Natural killer cell treated with Interleukin-12 subunit alpha and Interleukin-12 subunit beta and Interleukin-15 and Interleukin-18, amount 100 ng/mL, for 72 hours (primary cell): ENCODE measurements at places on chromosomes 3 and 15.

GRCh38 chr15:27833178-27833577 lies 265.9 kb downstream of the OCA2 start:
- no peaks in the 10 kb centered on the region for H3K36me3 ChIP-seq
- no peak overlapping the region for H3K27ac ChIP-seq
- no peaks in the 10 kb centered on the region for H3K4me1 ChIP-seq
- no peak overlapping the region for H3K4me3 ChIP-seq
- DNase-seq, result no peak
- peaks cover 8% of the 10 kb centered on the region for H3K27me3 ChIP-seq

DNA sequence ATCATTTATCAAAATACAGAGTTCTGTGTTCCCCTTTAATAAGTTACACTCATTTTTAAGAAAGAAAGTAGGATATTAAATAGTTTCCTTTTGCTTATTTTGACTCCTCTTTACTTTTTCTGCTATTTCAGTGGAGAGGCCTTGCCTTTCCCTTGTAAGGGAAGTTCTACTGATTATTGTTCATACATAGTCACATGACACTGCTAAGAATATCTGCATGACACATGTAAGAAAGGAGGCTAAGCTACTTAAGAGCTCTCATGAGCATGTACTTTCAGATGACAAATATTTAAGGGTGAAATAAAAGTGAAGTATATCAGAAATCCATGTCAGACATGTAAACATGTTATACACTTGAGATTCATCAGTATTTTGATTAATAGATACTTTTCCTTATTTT lies 39.0 kb downstream of the MYRIP start:
- peaks cover 3% of the 10 kb centered on the region for H3K27me3 ChIP-seq
- no peaks in the 10 kb centered on the region for H3K4me1 ChIP-seq
- no peak overlapping the region for H3K4me3 ChIP-seq
- H3K27ac ChIP-seq, result no peak overlapping the region
- DNase-seq, result no peak

GRCh38 chr3:189799366-189799765 lies 168.2 kb downstream of the TP63 start:
- no peaks in the 10 kb centered on the region for H3K4me1 ChIP-seq
- no peak for DNase-seq
- peaks cover under 1% of the 10 kb centered on the region for H3K27me3 ChIP-seq
- no peaks in the 10 kb centered on the region for H3K36me3 ChIP-seq
- no peak overlapping the region for H3K27ac ChIP-seq

- no peaks in the 10 kb centered on the region for H3K27me3 ChIP-seq
- no peaks in the 10 kb centered on the region for H3K4me1 ChIP-seq
- DNase-seq, result no peak
- H3K4me3 ChIP-seq, result no peak overlapping the region
- no peak overlapping the region for H3K27ac ChIP-seq
- no peaks in the 10 kb centered on the region for H3K36me3 ChIP-seq
Measured at GRCh38 chr3:55607844-55608243, 120.7 kb upstream of the WNT5A start.

DNA sequence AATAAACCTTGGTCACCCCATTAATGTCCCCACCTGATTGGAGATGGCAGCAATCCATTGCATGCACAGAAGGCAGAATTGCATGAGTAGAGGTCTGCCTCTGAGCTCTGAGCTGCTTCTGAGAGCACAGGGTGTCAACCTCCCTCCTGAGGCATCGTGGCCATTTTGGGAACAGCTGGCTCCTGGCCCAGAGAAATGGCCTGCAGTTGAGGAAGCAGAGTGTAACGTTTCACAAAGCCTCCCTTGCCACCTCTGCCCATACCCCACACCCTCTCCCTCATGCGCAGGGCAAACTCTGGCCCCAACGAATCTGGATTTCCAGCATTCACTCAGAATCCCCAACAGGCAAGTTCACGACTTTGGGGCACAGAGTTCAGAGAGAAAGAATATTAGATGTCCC lies 198.9 kb downstream of the ADAMTS9 start:
- no peak for DNase-seq
- H3K27me3 ChIP-seq, result peaks cover 26% of the 10 kb centered on the region
- H3K4me3 ChIP-seq, result no peak overlapping the region
- H3K36me3 ChIP-seq, result no peaks in the 10 kb centered on the region

DNA sequence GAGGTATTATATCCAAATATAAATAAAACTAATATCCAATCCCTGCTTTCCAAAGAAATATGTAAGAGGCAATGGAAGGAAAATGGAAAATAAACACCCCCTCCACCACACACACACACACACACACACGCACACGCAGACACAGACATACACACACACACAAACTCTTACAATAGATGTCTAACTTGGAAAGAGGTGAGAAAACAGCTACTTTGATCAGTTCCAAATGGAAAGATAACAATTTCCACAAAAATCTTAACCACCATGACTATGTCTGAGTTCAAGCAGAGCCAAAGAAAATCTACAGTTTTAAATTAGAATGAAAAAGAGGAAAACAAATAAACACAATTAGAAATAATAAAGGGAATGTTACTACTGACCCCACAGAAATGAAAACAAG lies 285.3 kb upstream of the TGFBR2 start:
- H3K36me3 ChIP-seq, result peaks cover 19% of the 10 kb centered on the region
- H3K4me3 ChIP-seq, result no peak overlapping the region
- H3K27ac ChIP-seq, result no peak overlapping the region
- no peak for DNase-seq
- H3K27me3 ChIP-seq, result peaks cover 5% of the 10 kb centered on the region

DNA sequence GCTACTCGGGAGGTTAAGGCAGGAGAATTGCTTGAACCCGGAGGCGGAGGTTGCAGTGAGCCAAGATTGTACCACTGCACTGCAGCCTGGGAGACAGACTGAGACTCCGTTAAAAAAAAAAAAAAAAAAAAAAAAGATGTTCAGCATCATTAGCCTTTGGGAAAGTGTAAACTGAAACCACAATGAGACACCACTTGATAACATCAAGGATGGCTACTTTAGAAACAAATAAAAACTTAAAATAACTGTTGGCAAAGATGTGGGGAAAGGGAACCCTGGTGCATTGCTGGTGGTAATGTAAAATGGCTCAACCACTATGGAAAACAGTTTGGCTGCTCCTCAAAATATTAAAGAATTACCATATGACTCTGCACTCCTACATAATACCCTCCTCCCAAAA lies 1.9 kb downstream of the LEO1 start:
- H3K36me3 ChIP-seq, result peaks cover 27% of the 10 kb centered on the region
- H3K27me3 ChIP-seq, result no peaks in the 10 kb centered on the region
- peak overlapping the region; percentile 97 for H3K4me3 ChIP-seq
- no peak for DNase-seq

DNA sequence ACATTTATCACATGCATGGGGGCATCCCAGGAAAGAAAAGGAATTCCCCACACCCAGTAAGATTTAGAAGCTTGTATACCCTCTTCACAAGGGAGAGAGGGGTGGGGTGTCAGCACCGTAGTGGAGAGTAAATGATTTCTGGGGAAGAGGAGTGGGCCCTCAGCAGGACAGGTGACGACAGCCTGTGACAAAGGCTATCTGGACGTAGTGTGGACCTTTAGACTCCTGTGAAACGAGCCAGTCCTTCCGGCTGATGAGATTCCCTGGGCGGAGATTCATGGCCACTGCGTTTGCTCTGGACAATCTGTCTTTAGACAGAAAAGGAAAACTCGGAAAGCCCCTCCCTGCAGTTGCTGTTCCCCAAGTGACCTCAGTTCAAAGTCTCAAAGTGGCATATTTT lies 1.7 kb upstream of the FAM3D start:
- peaks cover 9% of the 10 kb centered on the region for H3K27me3 ChIP-seq
- no peaks in the 10 kb centered on the region for H3K36me3 ChIP-seq
- H3K4me3 ChIP-seq, result no peak overlapping the region
- peak; percentile 18 for DNase-seq
- H3K4me1 ChIP-seq, result no peaks in the 10 kb centered on the region

GRCh38 chr3:144544871-144545270 lies 573.2 kb downstream of the DIPK2A start:
- H3K4me1 ChIP-seq, result no peaks in the 10 kb centered on the region
- no peaks in the 10 kb centered on the region for H3K27me3 ChIP-seq
- no peak overlapping the region for H3K4me3 ChIP-seq
- no peaks in the 10 kb centered on the region for H3K36me3 ChIP-seq
- DNase-seq, result no peak

DNA sequence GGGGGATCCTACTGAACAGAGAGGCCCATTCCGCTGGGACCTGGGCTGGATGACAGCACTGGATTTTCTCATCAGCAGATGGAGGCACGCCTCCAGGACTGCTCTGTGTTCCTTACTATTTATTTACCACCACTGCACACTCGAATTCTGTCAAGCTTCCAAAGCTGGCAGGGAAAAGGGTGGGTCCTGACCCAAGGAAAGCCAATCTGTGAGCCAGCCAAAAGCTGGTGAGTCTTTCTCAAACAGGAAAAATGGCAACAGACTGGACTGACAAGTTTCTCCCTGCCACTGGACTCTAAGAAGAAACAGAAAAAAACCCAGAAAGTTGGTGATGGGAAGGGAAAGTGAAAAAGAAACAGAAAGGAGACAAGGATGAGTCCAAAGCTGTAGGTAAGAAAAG lies 37.8 kb downstream of the CD47 start:
- peaks cover 22% of the 10 kb centered on the region for H3K36me3 ChIP-seq
- H3K27me3 ChIP-seq, result no peaks in the 10 kb centered on the region
- H3K4me1 ChIP-seq, result peaks cover 29% of the 10 kb centered on the region
- H3K4me3 ChIP-seq, result peak overlapping the region; percentile 34

- H3K27ac ChIP-seq, result no peak overlapping the region
- no peaks in the 10 kb centered on the region for H3K27me3 ChIP-seq
- no peak for DNase-seq
- no peaks in the 10 kb centered on the region for H3K36me3 ChIP-seq
- H3K4me3 ChIP-seq, result no peak overlapping the region
- H3K4me1 ChIP-seq, result peaks cover 18% of the 10 kb centered on the region
Measured at GRCh38 chr3:13062647-13063046, 10.6 kb downstream of the IQSEC1 start.

DNA sequence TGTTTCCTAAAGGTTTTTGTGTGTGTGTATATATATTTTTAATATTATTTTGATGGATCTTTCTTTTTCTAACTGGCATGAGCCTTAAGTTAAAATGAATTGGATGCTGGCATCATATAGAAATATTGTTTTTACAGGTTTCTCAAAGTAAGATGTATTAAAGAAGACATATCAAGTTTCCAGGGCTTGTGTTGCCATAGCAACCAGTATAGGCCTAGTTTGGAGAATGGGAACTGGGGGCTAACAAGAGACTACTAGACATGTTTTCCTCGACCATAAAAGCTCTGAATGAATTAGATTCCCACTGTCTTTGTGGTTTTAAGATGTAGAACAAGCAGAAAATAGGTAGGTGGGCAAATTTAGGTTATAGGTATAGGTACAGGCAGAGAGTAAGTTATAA lies 771.4 kb downstream of the TUSC7 start:
- H3K4me1 ChIP-seq, result no peaks in the 10 kb centered on the region
- no peak overlapping the region for H3K4me3 ChIP-seq
- DNase-seq, result no peak
- H3K27ac ChIP-seq, result no peak overlapping the region
- no peaks in the 10 kb centered on the region for H3K27me3 ChIP-seq

DNA sequence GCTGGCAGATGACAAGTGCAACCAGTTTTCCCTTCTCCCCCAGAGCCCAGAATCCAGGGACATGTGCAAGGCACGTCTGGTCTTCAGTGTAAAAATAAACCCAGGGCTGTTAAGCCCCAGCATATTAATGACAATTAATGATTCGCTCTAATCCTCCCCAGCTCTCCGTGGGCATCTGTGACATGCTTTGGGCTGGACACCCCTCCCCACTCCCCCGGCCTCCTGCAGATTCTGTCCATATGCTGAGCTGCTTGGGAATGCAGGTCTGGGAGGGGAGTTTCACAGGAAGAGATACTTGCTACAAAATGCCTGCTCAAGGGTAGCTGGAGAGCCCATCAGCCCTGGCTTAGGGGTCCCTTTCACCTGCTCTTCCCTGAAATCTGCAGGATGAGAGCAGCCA lies 43.0 kb upstream of the NTRK3 start:
- no peak for DNase-seq
- H3K27ac ChIP-seq, result no peak overlapping the region
- H3K4me3 ChIP-seq, result no peak overlapping the region
- H3K4me1 ChIP-seq, result no peaks in the 10 kb centered on the region
- peaks cover 3% of the 10 kb centered on the region for H3K27me3 ChIP-seq

- H3K27ac ChIP-seq, result no peak overlapping the region
- no peaks in the 10 kb centered on the region for H3K36me3 ChIP-seq
- peaks cover 70% of the 10 kb centered on the region for H3K27me3 ChIP-seq
- no peak overlapping the region for H3K4me3 ChIP-seq
Measured at GRCh38 chr15:70876011-70876410, 16.2 kb downstream of the THAP10 start.

- H3K36me3 ChIP-seq, result no peaks in the 10 kb centered on the region
- no peaks in the 10 kb centered on the region for H3K4me1 ChIP-seq
- H3K27me3 ChIP-seq, result no peaks in the 10 kb centered on the region
- DNase-seq, result no peak
Measured at GRCh38 chr3:168956076-168956475, 707.4 kb downstream of the MECOM start.

- peak overlapping the region; percentile 90 for H3K27ac ChIP-seq
- peak overlapping the region; percentile 89 for H3K4me3 ChIP-seq
- DNase-seq, result peak; percentile 77
- peaks cover 17% of the 10 kb centered on the region for H3K27me3 ChIP-seq
- peaks cover 20% of the 10 kb centered on the region for H3K36me3 ChIP-seq
- peaks cover 25% of the 10 kb centered on the region for H3K4me1 ChIP-seq
Measured at GRCh38 chr3:169813757-169814517, 1.2 kb upstream of the LRRC34 start.

DNA sequence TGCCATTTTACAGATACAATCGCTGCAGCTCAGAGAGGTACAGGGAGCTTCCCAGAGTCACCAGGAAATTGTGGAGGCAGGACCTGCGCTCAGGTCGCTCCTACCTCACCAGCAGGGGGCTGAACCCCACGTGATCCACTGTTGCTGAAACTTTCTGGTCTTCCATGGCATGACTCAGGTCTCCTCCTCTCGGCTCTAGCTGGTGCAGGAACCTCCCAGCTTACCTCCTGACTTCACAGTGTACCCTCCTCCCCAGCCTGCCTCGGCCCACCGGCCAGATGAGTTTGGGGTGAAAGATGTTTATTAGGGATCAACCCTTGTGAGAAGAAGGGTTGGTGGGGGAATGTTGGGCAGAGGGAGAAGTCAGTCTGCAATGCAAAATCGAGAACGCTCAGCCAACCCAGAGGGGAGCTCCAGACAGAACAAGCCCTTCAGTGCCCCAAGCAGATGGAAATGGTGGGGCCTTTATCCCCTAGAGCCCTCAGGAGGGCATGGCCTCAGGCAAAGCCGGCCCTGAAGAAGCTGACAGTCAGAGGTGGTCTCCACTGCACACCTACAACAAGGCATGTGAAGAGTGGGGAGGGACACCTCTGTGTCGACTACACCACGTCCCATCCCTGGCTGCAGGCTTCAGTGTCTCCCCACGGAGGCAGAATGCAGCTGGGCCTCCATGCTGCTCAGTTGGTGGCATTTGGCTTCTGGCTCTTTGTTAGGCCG lies 118.6 kb upstream of the PRR20G start:
- peaks cover 7% of the 10 kb centered on the region for H3K27me3 ChIP-seq
- no peak for DNase-seq
- H3K36me3 ChIP-seq, result no peaks in the 10 kb centered on the region
